ENCODE measurements at places on chromosomes 1 and 21. TPM values are rescaled to one million over a fixed set of nuclear protein-coding genes. Genes with fewer than 3 reads are reported as not detected.
A peak's percentile ranks its signal among the peaks of the same experiment; 100 is the strongest.

Gene CA6
- not detected for total RNA-seq

DNA sequence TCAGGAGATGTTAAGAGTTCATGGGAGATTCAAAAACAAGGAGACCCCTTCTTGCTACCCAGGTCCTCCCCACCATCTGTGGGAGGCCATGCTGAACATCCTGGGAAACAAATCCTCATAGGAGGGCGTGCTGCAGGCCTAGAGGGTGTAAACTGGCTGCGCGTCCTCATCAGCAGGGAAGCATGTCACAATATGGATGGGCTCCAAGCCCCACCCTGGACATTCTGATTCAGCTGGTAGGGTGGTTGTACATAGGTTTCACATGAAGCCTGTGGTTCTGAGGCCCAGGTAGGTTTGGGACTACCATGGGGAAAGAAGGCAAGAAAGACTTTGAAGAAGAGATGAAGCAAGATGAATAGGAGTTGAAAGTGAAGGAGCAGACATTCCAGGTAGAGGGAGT is 44.6 kb upstream of the IFNLR1 start:
- no peak for DNase-seq

Gene DNMT3L
- not detected for total RNA-seq

DNA sequence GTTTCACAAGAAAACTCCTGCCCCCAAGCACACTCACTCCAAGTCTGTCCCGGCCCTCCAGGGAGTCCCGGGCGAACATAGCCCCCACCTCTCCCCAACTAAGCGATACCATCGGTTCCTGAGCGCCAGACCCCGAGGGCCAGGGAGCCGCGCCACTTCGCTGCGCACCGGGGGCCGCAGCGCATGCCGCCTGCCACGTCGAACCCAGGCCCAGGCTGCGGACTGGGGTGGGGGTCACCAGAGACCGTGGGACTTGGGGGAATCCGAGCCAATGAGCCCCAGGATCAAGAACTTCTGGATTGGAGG is 801 bp downstream of the RSPO1 start:
- DNase-seq: no peak

Gene TRMT1L
- total RNA-seq: 13.1 TPM

Gene IVL
- not detected for total RNA-seq

Gene POFUT2
- total RNA-seq: 26.2 TPM

- no peak for DNase-seq
Observed at GRCh38 chr1:118104951-118105350, 80.1 kb downstream of the SPAG17 start.

GRCh38 chr21:42401154-42401553 is 2.5 kb upstream of the UBASH3A start:
- DNase-seq: no peak

DNA sequence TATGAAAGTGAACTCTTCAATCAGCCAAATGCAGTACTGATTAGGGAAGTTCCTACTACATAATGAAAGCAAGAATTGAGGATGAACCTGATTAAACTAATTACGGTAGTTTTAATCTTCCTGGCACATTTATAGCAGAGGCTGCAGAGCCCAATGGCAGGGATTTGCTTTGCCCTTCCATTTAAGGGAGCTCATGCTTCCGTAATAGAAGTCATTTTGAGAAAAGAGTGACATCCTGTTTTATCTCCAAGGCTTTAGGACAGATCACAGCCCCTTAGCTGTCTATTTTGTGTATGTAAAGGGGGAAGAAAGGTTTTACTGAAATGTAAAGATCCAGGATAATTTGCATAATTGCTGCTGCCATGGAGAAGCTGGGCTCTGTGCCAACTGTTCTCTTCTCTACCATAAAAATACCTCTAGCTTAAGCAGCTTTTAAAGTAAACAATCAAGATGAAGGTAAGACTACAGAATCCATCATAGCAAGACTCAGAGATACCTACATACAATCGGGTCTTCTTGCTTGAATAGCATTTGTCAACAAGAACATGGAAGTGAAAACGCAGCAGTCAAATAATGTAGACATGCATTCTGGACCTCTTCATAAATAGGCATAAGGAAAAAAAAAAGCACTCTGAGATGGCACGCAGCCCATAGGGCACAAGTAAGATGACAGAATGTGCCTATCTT is 62.5 kb downstream of the ASH1L start:
- no peak for DNase-seq

Gene NES
- 3.5 TPM for total RNA-seq

GRCh38 chr1:61160526-61160925 is 78.2 kb downstream of the NFIA start:
- no peak for DNase-seq

DNA sequence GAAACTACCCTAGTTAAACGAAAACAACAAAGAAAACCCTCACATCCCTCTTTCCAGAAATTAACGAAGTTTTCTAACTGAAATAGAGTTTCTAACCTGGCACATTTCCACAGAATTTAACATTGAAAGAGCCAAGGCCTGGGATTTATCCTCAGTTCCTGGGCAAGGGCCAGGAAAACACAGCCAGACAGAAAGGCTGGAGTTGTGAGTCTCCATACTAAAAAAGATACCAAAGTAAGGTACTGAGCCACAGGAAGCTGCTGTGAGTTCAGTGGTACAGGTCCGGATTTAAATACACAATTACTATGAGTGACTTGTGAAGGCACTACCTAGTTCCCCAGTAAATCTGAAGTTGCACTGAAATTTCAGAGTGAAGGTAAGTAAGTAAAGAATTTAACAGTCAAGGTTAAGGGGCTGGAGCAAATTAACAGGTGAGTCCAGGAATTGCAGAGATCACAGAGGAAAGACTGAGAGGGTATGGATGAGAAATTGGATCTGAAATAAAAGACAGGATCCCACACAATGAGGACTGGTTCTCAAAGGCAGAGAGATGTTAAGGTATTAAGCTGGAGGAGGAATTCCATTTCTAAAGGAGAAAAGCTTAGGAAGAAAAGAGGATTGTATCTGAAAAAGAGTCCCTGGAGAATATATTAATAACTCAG is 905 bp downstream of the LIX1L start:
- peak; percentile 61 for DNase-seq

DNA sequence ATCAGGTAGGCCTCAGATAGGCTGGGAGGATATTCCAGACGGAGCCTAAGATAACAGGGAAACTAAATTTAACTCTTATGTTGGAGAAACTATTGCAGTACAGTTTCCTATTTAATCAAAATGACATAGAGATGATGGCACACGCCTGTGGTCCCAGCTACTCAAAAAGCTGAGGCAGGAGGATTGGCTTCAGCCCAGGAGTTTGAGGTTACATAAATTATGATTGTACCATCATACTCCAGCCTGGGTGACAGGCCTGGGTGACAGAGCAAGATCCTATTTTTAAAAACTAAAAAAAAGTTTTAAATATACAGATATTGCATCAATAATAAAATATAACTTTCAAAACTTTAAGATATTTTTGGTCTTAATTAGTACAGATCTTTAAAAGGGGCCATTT is 25.2 kb upstream of the TAL1 start:
- no peak for DNase-seq

GRCh38 chr1:1148061-1148460 is 25.6 kb upstream of the TTLL10 start:
- no peak for DNase-seq

DNA sequence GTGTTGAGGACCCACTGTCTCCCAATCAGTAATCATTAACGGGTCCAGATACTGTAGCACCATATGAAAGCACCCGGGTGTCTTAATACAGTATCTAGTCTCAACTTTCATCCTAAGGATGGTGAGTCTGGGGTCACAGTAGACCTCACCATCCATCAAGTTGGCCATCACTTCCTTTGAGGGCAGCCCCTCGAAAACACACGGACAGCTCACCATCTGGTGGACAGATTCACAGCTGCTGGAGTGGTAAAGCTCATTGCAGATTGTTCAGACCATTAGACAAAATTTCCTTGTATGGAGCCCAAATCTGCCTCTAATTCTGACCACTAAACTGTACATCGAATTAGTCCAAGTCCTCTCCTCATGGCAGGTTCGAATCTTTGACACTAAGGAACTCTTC is 123.1 kb downstream of the PGBD5 start:
- DNase-seq: no peak

DNA sequence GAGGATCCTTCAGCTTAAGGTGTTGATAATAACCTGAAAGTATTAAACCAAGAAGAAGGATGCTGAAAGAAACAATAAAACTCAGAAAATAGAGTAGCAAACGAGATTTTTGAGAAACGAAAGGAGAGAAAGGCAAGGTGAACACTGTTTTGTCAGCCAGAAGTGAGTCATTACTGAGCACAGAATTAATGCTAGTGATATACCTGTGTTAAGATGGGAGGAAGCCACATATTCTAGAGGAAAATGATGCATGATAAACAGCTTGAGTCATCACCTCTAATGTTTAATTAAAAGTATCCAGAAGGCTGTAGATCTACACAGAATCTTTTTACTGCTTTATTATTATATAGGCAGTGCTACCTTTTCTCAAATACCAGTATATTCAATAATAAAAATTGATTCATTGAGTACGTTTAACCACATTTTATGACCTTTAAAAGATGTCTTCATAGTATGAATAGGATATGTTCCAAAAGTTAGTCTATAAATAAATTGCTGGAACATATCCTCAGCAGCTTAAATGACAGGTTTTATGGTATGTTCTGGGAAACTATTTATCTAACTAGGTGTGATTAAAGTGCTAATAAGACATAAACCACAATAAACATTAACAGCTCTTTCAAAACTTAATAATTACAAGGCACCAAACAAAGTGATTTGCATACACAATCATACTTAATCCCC is 10.3 kb downstream of the SH3GLB1 start:
- no peak for DNase-seq

DNA sequence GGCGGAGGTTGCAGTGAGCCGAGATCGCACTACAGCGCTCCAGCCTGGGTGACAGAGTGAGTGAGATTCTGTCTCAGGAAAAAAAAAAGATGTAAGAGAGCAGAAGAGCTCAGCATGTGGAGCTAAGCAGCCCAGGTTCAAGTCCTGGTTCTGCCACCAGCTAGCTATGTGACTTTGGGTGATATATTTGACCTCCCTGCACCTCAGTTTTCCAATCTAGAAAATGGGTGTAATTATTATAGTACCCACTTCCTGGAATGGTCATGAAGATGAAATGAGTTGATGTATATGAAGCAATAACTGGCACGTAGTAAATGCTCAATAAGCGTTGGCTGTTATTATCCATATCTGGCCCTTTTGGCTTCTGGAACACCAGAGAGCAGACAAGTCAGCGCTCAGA is 38.2 kb downstream of the CAMK2N1 start:
- no peak for DNase-seq

GRCh38 chr1:1940123-1940425 is 21.0 kb upstream of the TMEM52 start:
- no peak for DNase-seq

- no peak for DNase-seq
Observed at GRCh38 chr1:94111879-94112278, 9.1 kb downstream of the ABCA4 start.

Gene PRELP
- 40.9 TPM for total RNA-seq

GRCh38 chr1:180956028-180956640 is 43.4 kb downstream of the KIAA1614 start:
- DNase-seq: no peak

- peak; percentile 77 for DNase-seq
Observed at GRCh38 chr1:228735871-228736586, 750 bp downstream of the RHOU start.

Gene NRDC
- total RNA-seq: 102 TPM

DNA sequence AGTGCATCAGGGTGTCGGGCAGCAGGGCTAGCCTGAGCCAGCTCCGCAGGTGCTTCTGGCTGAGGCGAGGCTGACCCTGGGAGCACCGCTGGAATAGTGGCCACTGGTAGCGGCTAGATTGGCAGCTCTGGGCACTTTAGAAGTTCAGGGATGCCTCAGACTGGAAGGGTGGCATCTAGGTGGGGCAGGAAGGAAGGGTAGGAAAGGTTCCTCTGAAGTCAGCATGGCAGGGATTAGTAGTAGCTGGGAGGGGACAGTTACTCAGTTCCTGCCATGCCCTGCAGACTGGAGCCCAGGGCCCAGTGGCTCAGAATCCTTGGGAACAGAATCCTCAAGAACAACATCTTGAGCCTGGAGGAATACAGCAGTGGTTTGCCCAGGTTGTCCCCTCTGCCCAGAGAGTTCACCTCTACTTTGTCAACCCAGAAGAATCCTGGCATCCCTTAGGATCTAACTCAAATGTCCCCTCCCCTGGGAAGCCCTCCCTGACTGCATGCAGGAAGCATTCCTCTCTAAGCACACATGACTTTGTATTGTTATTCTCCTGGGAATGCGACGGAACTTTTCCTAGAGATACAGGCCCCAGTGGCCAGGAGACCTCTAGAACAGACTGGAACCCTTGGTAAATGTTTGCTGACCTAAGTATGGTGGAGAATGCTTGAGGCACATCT is 39.5 kb upstream of the BCAR3 start:
- no peak for DNase-seq

GRCh38 chr1:21868941-21869454 is 56.9 kb downstream of the LDLRAD2 start:
- DNase-seq: no peak

Gene LIPI
- not detected for total RNA-seq

Gene CNKSR1
- total RNA-seq: 6.3 TPM

Gene SLC9C2
- 0.65 TPM for total RNA-seq

Gene PDPN
- 35.4 TPM for total RNA-seq

DNA sequence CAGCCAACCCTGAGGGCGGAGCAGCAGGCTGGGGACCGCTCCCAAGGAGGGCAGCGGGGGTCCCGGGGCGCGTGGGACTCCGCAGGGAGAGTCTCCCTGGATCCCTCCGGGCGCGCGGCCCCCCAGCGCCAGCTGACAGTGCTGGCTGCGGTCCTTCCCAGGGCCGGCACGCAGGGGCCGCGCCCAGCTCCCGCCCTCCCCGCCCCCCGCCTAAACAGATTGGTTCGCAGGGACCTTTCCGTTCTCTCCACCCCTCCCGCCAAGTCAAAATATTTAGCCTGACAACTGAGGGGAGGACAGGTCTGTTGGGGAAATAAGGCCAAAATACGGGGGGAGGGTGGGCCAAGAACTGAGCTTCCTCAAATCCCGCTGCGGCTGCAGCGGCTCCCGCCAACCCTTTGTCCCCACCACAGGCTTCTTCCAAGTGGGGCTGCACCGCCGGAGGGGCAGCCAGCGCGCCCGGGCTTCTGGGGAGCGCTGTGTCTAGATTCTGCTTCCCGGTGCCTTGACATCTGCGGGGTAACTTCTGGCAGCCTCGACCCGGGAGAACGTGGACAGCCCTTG is at the start of gene INSRR:
Gene INSRR, minus strand, starts transcription at position 159 of the 564 bp plus-strand sequence. CDS start 496 bp downstream, outside the sequence.
- DNase-seq: no peak

Gene TEX38
- total RNA-seq: not detected

Gene NBPF3
- 7.8 TPM for total RNA-seq

Gene ECM1
- 6.2 TPM for total RNA-seq

Gene SIM2
- total RNA-seq: 0.23 TPM
